Choroid plexus epithelial cell (primary cell): ENCODE measurements at places on chromosomes 12 and 14.

DNA sequence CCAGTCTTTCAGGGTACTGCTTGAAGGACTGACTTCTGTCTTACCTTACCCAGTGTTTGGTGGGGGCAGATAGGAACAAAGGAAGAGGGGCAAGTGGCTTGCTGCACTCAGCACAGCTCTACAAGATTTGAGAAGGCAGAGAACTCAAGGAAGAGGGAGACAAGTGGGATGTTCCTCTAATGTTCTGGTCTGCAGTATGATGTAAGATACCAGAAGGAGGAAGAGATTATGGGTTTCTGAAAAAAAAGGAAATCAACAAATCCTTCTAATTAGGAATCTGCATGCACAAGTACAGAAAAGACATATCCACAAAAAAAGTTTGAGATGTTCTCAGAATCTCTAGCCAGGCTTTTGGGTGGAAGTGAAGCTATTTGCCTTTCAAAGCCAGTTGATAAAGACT lies 37.1 kb downstream of the USP15 start:
- DNase-seq, result no peak

GRCh38 chr12:29782285-29782870 lies 1.4 kb downstream of the TMTC1 start:
- DNase-seq, result peak; percentile 85

- DNase-seq, result peak; percentile 80
Observed at GRCh38 chr12:53538209-53538689, 31.0 kb upstream of the NPFF start.

DNA sequence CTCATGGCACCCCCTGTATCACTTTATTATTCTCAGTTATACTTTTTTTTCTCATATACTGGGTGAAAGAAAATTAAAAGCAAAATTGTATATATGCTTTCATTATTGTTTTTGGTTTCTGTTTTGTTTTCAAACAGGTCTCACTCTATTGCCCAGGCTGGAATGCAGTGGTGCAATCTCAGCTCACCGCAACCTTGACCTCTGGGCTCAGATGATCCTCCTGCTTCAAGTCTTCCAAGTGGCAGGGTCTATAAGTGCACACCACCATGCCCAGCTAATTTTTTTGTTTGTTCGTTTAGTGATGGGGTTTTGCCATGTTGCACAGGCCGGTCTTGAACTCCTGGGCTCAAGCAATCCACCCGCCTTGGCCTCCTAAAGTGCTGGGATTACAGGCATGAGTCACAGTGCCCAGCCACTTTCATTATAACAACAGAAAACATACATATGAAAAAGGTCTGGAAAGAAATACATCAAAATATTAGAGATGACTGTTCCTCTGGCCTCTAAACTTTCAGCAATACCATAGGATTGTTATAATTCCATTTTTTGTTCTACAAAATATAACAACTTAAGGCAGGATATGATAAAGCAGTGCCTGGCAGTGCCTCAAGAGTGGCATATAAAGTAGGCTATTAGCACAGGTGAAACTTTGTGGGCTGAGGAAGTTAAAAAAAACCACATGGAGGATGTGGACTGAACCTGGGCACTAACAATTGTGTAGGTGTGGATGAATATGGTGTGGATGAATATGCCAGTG lies 5.8 kb upstream of the NTN4 start:
- DNase-seq, result peak; percentile 33

DNA sequence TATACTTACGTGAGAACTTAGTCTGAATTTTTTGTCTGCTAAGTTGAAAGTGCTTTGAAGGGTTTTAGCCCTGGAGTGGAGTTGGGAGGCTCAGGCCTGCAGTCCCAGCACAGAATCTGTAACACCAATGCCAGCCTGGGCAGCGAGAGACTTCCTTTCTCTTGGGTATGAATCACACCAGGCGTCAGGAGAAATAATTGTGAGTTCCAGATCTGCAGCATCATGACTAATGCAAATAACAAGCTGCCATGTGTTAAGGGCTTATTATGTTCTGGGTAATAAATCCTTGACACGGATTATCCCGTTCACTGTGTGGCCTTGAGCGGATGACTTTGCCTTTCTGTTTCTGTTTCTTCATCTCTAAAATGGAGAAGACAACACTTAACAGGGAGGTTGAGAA lies 70.6 kb downstream of the B4GALNT3 start:
- DNase-seq, result no peak

GRCh38 chr12:110317911-110318310 lies 36.9 kb downstream of the ATP2A2 start:
- peak; percentile 77 for DNase-seq

DNA sequence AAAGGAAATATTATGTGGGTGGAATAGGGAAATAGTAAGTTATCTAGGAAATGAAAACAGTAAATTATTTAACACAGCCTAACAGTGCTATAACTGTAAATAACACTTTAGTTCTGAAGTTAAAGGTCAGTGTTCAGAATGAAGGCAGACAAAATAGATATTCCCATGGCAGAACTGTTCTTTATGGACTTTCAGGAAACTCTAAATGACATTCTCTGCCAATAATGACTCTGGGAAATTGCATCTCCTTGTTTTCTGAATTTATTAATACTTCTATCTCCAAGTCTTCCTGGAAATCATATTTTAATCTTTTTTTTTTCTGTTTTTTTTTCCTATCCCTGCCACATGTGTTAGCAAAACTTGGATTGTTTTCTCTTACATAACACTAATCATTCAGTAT lies 101.4 kb downstream of the PDE3A start:
- no peak for DNase-seq

- DNase-seq, result peak; percentile 43
Observed at GRCh38 chr12:45191239-45191638, 24.7 kb upstream of the ANO6 start.

GRCh38 chr12:124928095-124928911 lies 13.9 kb upstream of the UBC start:
- DNase-seq, result peak; percentile 91

DNA sequence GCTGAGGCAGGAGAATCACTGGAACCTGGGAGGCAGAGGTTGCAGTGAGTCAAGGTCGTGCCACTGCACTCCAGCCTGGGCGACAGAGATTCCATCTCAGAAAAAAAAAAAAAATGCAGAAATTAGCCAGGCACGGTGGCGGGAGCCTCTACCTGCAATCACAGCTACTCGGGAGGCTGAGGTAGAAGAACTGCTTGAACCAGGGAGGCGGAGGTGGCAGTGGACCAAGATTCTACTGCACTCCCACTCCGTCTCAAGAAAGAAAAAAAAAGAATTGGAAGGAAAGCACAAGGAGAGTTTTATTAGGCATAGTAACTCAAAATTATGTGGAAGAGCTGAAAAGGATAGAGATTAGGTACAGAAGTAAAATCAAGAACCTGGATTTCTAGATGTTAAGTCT lies 20.8 kb upstream of the AMHR2 start:
- DNase-seq, result no peak

GRCh38 chr12:29738365-29738764 lies 45.4 kb downstream of the TMTC1 start:
- no peak for DNase-seq

GRCh38 chr12:23536293-23536692 lies 413.2 kb downstream of the SOX5 start:
- DNase-seq, result no peak

GRCh38 chr14:101471723-101472517 lies 89.4 kb upstream of the DIO3 start:
- no peak for DNase-seq

GRCh38 chr14:75559451-75560222 lies 18.8 kb upstream of the FLVCR2 start:
- DNase-seq, result peak; percentile 65

DNA sequence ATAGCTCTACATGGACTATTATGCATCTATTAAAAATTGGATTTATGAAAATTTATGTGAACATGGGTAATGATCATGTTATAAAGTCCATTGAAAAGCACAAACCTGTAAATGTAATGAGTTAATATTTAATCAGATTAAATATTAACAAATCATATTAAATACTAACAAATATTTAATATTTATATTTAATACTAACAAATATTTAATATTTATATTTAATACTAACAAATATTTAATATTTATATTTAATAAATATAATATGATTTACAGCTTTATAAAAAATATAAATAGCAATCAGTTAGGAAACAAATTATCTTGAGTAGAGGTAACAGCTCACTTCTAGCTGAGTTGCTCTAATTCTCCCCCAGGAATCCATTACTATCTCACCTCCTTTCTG lies 758.0 kb upstream of the USP15 start:
- no peak for DNase-seq

DNA sequence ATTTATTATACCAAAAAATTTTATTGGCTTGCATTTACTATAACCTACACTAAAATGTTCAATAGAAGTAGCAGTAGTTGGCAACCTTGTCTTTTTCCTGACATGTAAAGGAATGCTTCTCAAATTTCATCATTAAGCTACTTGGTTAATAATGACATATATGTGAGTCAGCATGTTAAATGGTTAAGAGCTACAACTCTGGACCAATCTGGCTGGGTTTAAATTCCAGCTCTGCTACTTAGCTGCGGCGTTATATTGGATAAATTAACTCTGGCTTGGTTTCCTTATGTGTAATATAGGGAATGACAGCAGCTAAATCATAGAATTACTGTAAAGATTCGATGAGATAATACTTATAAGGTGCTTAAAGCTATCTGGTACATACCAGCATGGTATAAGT lies 53.7 kb upstream of the OTOGL start:
- DNase-seq, result peak; percentile 57

GRCh38 chr12:66627270-66627987 lies 51.4 kb downstream of the GRIP1 start:
- DNase-seq, result no peak
